ENCODE measurements at places on chromosomes 12 and 14. TPM values are rescaled to one million over a fixed set of nuclear protein-coding genes. Genes with fewer than 3 reads are reported as not detected.

DTD2 gene
- total RNA-seq: 15.5 TPM

EMC9 gene
- total RNA-seq: 15.3 TPM

SP1 gene
- 63.3 TPM for total RNA-seq

GRCh38 chr14:63938198-63939005 lies 85.6 kb downstream of the SYNE2 start:
- no peak overlapping the region for H3K4me3 ChIP-seq
- no peaks in the 10 kb centered on the region for H3K27me3 ChIP-seq
- H3K4me1 ChIP-seq: peaks cover 7% of the 10 kb centered on the region
- H3K36me3 ChIP-seq: no peaks in the 10 kb centered on the region

- no peaks in the 10 kb centered on the region for H3K36me3 ChIP-seq
- H3K27ac ChIP-seq: no peak overlapping the region
- no peaks in the 10 kb centered on the region for H3K4me1 ChIP-seq
- H3K27me3 ChIP-seq: peaks cover 1% of the 10 kb centered on the region
- H3K4me3 ChIP-seq: no peak overlapping the region
Measured at GRCh38 chr12:18981732-18982131, 147.8 kb upstream of the PLEKHA5 start.

DNA sequence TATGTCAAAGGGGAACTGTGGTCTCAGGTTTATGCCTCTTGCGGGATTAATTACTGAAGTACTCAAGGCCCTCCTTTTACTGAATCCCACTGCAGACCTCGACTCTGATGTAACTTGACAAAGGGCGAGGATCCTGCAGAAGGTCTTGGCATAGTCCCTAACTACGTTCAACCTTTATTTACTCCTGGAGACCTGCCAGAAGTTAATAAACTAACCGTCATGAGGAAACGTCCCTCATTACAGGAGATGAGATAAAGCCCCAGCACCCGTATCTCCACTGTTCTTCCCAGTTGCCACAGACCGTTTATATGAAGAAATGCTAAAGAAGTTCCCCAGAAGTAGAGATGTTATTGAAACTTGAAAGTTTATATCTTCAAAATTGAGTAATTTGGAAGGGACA lies 190.9 kb downstream of the ETV6 start:
- no peak overlapping the region for H3K4me3 ChIP-seq
- no peaks in the 10 kb centered on the region for H3K36me3 ChIP-seq
- no peaks in the 10 kb centered on the region for H3K27me3 ChIP-seq

- H3K4me3 ChIP-seq: no peak overlapping the region
- no peaks in the 10 kb centered on the region for H3K27me3 ChIP-seq
- no peaks in the 10 kb centered on the region for H3K36me3 ChIP-seq
Measured at GRCh38 chr14:104326848-104327247, 188.5 kb downstream of the KIF26A start.

- H3K4me3 ChIP-seq: peak overlapping the region; percentile 74
- no peaks in the 10 kb centered on the region for H3K4me1 ChIP-seq
- DNase-seq: peak; percentile 92
Measured at GRCh38 chr12:93571365-93571924, 1.0 kb upstream of the SOCS2 start.

DNA sequence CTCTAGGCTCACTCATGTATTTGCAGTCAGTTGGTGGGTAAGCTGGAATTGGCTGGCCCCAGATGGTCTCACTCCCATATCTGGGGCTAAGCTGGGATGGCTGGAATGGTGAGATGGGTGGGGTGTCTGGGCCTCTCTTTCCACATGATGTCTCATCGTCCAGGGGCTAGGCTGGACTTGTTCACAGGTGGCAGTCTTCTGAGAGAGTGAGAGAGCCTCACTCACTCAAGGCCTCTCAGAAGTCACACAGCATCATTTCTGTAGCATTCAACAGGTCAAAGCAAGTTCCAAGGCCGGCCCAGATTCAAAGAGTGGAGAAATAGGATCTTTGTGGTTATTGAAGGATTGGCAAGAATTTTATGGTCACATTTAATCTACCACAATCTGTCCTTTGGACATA lies 102.7 kb downstream of the UNC79 start:
- no peaks in the 10 kb centered on the region for H3K27me3 ChIP-seq
- H3K4me3 ChIP-seq: no peak overlapping the region
- H3K4me1 ChIP-seq: no peaks in the 10 kb centered on the region
- no peak for DNase-seq
- H3K36me3 ChIP-seq: no peaks in the 10 kb centered on the region

DNA sequence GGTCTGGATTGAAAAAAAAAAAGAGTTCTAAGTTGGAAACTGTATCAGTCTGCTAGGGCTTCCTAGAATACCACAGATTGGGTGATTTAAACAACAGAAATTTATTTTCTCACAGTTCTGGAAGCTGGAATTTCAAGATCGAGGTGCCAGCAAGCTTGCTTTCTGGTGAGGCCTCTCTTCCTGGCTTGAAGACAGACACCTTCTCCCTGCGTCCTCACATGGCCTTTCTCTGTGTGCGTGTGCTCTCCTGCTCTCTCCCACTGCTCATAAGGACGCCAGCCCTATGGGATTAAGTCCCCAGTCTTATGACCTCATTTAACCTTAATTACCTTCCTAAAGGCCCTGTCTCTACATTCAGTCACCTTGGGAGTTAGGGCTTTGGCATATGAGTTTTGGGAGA lies 215.5 kb downstream of the PIK3C2G start:
- no peak overlapping the region for H3K27ac ChIP-seq
- DNase-seq: no peak
- H3K4me3 ChIP-seq: no peak overlapping the region
- no peaks in the 10 kb centered on the region for H3K36me3 ChIP-seq

Data from aorta (tissue), 5 donors.